ENCODE measurements at places on chromosomes 2 and 18.

GRCh38 chr2:116510117-116510671, 1304.3 kb upstream of the DDX18 start:
- no peak for DNase-seq

- no peak for DNase-seq
Observed at GRCh38 chr2:14285812-14286211, 346.7 kb upstream of the LRATD1 start.

DNA sequence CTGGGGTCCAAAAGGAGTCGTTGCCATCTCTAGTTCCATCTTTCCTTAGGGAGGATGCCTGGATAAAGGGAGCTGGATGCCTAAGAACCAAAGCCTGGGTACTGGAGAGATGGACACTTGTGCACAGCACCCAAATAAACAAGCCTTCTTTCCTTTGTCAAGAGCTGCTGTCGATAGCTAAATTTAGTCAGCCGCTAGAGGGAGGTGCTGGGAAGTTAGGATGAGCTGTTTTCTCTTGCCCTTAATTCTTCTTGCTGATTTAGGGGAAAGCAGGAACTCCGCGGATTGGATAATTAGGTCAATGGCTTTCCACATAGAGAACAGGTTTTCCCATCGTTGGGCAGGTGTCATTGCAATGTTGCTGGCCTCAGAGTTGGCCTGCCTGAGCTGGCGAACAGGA, 30.9 kb upstream of the SERPINB12 start:
- no peak for DNase-seq

GRCh38 chr2:104443145-104443544, 410.8 kb upstream of the POU3F3 start:
- no peak for DNase-seq

DNA sequence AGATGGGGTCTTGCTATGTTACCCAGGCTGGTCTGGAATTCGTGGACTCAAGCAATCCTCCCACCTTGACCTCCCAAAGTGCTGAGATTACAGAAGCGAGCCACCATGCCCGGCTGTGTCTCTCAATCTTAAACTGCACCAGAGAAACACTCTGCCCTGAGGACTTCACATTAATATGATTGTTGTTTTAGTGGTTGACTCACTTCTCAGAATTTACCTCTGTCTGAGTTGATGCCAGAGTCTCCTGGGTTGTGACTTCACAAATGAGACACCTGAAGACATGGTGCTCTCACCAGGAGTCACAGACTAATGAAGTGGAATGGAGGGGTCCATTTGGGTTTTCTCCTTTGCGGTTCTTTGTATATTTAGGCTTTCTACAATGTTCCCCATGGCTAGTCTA, 61.0 kb upstream of the TGIF1 start:
- no peak for DNase-seq

GRCh38 chr2:150325656-150326314, 161.7 kb downstream of the RND3 start:
- no peak for DNase-seq

DNA sequence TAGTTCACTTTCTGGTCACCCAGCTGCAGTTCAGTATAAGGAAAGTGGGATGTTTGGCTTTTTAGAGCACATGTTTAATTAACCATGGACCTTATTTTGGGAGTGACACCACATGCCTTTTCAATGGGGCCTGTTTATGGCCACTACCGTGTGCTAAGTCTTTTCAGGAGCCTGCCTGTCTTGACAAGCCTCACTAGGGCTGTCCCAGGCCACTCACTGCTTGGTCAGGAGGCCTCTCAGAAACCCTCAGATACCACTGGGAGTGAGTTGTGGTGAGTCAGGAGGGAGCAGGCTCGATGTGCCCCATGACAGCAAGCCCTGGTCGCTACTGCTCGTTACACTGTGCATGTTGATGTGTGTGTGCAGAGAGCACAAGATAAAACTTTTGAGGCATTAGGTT, 123.0 kb downstream of the MAP4K4 start:
- DNase-seq: no peak

DNA sequence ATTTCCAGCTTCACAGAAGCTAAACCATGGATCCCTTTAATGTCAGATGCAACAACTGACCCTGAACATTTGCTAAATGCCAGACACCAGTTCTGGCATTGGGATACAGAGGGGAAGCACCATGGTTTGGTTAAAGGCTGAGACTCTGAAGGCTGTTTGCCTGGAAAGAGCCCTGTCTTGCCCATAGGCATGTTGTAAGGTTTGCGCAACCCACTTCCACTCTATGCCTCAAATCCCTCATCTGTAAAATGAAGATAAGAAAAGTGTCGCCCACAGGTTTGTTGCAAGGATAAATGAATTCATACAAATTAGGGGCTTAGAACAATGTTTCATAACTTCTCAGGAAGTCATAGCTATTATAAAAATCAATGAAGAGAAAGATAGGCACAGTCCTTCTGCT, 380.9 kb upstream of the GYPC start:
- DNase-seq: no peak

- no peak for DNase-seq
Observed at GRCh38 chr2:59560769-59561168, 992.7 kb downstream of the BCL11A start.

- DNase-seq: no peak
Observed at GRCh38 chr2:159797543-159798375, at the start of gene CD302. Gene CD302, minus strand, starts transcription at chr2:159798208. Its CDS starts 10 bp downstream, at chr2:159798198.

GRCh38 chr18:68855491-68855890, 57.6 kb downstream of the CCDC102B start:
- no peak for DNase-seq

DNA sequence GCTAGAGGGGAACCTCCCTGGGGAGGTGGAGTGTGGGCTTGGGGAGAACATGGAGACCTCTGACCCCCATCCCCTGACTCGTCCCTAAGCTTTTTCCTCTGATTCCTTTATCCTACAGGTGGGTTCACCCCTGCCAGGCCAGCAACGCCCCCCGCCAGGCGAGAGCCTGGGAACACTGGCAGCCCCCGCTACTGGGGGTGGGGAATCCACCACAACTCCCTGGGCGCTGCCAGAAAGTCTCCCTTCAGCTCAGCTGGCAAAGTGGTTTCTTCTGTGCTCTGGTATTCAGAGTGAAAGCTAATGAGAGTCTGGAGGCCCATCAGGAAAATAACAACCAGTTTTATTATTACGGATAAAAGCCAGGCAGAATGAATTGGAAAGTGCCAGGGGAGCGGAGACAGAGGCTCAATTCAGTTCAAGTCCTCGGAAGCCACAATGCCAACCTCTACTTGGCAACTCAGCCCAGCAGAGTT, 2.8 kb downstream of the DIPK1C start:
- DNase-seq: no peak

Data from NCI-H187 treated with DMSO at 0.1 percent for 48 hours (cell line).